GM10248 (cell line): ENCODE measurements at places on chromosomes 3 and 15.

GRCh38 chr15:58247855-58248842, 110.0 kb downstream of the AQP9 start:
- no peak for DNase-seq

DNA sequence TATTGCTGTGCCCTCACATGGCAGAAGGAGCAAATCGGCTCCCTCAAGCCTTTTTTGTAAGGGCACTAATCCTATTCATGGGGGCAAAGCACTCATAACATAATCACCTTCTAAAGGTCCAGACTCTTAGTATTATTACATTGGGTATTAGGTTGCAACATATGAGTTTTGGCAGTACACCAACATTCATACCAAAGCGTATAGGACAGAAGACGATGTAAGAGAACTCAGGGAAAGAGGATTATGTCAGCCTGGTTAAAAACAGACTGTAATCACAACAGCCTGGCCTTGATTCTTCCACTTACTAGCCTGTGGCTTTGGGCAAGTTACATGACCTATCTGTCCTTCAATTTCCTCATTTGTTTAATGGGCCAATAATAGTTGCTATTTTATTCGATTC, 828.5 kb upstream of the NECTIN3 start:
- no peak for DNase-seq

DNA sequence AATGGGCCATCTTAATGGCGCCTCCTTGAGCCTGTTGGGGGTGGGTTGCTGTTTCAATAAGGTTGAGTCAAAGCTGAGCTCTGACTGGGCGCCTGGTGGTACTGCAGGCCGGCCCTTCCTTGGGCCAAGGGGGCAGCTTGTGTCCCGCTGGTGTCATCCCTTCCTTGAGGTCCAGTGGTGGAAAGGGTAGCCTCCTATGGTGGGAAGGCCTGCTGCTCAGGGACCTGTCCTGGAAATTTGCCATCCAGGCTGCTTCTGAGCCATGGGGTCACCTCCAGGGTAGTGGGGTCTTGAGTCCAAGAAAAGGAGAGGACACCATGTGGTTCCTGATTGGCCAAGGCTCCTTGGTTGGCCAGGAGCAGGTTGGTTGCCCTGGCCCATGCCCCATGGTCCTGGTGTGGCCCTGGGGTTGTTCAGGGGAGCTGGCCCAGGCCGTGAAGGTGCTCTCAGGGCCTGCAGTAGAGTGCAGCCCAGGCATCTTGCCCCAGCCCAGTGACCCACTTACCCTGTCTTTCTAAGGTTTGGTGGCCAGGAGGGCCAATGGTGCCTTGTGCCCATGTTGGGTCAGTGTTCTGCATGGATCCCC, 188.7 kb downstream of the UBE3A start:
- no peak for DNase-seq

DNA sequence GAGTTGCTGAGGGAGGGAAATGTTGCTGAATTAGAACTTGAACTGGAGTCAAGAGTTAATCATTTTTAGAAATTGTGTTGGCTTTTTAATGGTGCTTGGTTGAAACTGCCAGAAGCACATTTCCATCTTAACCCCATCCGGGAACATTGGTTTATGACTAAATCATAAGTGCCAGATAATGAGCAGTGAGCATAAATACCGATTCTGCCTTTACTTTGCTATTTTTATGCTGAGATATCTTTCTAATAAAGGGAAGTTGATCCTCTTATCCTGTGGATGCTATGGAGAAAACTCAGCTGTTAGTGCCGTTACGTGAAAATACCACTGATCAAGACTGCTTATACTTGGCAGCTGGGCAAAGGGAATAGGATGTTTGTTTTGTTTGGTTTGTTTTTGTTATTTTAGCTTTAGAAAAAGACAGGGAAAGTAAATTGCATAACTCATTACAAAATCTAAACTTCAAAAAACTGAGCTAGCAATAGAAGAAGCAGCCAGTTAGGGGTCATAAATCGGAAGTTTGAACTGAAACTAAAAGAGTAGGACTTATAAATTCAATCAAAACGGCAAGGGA, 813.1 kb downstream of the NAALADL2 start:
- no peak for DNase-seq

DNA sequence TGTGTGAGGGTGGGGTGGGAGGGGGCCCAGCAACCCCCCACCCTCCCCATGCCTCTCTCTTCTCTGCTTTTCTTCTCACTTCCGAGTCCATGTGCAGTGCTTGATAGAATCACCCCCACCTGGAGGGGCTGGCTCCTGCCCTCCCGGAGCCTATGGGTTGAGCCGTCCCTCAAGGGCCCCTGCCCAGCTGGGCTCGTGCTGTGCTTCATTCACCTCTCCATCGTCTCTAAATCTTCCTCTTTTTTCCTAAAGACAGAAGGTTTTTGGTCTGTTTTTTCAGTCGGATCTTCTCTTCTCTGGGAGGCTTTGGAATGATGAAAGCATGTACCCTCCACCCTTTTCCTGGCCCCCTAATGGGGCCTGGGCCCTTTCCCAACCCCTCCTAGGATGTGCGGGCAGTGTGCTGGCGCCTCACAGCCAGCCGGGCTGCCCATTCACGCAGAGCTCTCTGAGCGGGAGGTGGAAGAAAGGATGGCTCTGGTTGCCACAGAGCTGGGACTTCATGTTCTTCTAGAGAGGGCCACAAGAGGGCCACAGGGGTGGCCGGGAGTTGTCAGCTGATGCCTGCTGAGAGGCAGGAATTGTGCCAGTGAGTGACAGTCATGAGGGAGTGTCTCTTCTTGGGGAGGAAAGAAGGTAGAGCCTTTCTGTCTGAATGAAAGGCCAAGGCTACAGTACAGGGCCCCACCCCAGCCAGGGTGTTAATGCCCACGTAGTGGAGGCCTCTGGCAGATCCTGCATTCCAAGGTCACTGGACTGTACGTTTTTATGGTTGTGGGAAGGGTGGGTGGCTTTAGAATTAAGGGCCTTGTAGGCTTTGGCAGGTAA, 8.1 kb downstream of the FAM131A start:
- peak; percentile 40 for DNase-seq

DNA sequence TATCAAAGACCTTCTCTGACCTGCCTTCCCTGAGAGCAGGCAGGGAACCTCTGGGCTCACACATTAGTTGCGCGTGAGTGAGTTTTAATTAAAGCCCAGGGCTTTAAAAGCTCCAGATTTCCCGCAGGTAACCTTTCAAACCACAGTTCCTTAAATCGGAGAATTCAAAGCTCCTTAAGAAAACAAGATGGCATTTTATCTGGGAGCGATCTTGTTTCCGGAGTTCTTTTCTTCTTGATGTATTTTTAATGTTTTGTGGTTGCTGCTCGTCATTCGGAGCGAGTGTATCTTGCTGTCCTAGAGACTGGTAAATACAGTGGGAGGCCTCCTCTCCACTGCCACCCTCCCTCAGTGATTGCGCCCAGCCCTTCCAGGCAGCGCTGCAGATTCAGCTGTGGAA, 284.3 kb downstream of the CLSTN2 start:
- DNase-seq = no peak

DNA sequence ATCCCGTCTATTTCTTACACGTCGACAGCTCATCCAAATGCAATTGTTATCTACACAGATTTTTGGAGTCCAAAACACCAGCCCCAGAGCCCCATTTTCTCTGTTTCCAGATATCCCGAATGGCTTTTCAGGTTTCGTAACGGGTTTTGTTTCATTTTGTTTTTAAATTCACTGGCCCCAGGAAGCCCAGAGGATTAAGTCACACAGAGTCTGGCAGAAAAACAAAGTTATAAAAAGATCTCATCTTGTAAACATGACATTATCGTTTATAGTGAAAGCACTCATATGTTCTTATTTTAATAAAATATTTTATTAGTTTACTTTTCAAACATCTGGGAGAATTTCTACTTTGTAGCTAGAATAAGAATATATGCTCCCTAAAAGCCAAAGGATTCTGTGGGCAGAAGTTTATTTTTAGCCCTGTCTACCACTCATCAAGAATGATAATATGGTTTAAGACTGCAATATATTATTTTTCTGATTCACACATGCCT, 149.3 kb upstream of the SLC2A2 start:
- no peak for DNase-seq

GRCh38 chr3:151091685-151092345, 6.4 kb downstream of the MED12L start:
- no peak for DNase-seq

DNA sequence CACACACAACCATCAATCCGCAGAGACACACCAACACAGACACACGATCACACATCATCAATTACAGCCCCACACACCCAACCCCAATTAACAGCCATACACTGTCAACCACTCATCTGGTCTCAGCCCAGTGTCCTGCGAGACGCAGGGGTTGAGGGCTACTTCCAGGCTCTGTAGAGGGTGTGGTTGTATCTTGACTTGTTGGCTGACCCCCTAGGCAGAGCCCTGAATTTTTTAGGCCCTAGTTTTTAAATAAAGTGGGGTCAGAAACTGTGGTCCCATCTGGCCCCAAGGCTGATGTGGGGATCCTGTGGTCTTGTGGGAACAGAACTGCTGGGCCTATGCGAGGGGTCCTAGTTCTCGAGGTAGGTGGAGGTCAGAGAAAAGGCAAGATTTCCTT, 9.2 kb downstream of the VILL start:
- DNase-seq = no peak

DNA sequence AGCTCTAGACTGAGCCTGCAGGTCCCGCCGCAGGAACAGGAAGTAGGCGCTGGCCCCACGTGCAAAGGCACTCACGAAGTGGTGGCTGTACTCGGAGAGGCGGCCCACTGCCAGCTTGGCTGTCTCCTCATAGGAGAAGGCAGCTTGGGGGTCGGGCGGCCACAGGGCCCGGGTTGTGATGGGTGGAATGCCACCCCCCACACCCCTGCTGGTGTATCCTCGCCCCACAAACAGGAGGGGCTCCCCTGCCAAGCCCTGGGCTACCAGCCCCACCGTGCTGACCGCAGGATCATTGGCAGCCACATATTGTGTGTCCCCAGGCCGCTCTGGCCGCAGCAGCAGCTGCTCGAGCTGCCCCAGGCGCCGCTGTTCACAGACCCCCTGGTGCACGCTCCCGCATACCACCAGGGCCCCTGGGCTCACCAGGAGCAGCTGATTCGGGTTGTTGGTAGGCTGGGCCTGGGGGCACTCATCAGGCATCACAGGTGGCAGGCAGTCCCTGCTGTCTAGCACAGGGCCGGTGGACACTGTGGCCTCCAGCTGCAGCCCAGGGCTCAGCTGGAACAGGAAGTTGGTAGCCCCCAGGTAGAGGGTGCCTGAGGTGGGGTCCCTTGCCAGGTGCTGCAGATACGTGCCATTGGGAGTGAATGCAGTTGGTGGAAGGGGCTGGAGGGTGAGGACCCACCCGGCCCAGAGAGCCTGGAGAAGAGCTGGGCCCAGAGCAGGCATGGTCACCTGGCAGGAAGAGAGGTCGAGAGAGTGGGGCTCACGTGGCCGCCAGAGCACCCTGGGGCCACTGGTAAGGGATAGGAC, 5.8 kb downstream of the PLXNB1 start:
- no peak for DNase-seq

DNA sequence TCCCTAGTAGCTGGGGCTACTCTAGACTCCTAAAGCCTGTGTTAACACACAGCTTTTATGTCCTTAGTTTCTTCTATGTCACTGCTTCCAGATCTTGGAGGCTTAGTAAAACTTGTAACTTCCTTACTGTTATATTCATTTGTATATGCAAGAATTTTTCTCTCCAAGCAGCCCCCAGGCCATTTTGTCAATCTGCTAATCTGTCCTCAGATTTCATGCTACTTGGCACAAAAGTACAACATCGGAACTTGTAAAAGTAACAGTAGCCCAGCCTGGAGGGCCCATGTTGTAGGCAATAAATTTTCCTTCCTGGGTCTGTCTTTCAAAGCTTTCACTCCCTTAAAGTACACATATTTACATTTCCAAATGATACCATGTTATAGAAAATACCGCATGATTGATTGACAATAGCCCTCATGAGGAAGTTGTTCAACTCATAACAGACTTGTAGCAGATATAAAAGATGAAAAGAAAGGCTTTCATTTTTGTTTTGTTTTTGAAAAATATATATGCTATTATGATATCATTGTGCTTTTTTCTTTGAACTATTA, 324.2 kb downstream of the NEK10 start:
- no peak for DNase-seq

DNA sequence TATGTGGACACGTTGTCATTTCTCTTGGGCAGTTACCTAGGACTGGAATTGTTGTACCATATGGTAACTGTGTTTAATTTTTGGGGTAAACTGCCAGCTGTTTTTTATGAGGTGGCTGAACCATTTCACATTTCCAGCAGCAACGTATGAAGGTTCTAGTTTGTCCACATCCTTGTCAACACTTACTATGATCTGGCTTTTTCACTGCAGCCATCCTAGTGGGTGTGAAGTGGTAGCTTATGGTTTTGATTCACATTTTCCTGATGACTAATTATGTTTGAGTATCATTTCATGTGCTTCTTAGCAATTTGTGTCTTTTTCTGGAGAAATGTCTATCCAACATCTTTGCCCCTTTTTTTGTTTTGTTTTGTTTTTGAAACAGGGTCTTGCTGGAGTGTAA, 96.2 kb downstream of the VGLL4 start:
- DNase-seq = no peak

GRCh38 chr3:49903451-49904424, at the start of gene MST1R:
TSS of gene MST1R (minus strand) at chr3:49903873. CDS start at chr3:49903609, 264 bp downstream.
- DNase-seq = peak; percentile 92

GRCh38 chr3:43191116-43191515, 85.2 kb upstream of the POMGNT2 start:
- no peak for DNase-seq
